ENCODE measurements at places on chromosomes 11 and 22.

GRCh38 chr22:47943729-47944700, 1181.6 kb downstream of the TBC1D22A start:
- DNase-seq, result no peak

- DNase-seq, result no peak
These were observed 35.7 kb downstream of the BID start for GRCh38 chr22:17738386-17739128.

- DNase-seq, result no peak
These were observed 220.3 kb downstream of the MN1 start for GRCh38 chr22:27581236-27581635.

GRCh38 chr11:44356351-44356750, 46.4 kb upstream of the ALX4 start:
- no peak for DNase-seq

DNA sequence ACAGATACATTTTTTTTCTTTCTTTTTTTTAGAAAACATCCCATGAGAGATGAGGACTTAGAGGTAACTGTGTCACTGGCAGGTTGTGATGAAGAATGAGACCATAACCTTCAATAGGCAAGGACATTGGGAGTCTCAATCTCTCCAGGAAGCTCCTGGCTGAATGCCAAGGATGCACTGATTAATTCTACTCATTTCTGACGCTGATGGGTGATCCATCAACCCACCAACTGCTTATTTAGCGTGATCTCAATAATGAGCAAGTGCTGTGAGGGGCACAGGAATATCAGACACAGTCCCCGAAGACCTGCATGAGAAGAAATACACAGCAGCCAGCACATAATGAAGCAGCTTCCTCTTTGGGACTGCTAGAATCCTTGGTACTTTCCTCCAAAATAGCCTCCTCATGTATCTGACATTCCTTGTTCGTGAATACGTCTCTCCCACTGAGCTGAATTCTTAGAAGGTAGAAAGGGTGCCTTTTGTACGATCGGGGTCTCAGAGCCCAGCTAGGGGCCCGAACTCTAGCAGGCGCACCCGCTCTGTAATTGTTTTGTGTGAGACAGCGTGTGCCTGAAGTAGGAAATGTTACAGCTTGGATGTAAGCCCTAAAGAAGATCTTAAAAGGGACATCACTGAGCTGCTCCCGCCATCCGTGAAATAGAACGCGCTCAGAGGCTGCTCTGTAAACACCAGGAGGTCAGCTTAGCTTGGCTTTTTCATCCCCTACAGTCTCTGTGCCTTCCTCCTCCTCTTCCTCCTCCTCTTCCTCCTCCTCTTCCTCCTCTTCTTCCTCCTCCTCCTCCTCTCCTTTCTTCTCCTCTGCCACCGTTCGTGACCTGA, 7.2 kb downstream of the CLMP start:
- DNase-seq, result no peak

GRCh38 chr11:18748766-18749365, 22.9 kb upstream of the IGSF22 start:
- no peak for DNase-seq

- no peak for DNase-seq
These were observed 4.0 kb downstream of the LRRC75B start for GRCh38 chr22:24588757-24589481.

GRCh38 chr11:3655547-3655946, 10.6 kb downstream of the ART1 start:
- DNase-seq, result no peak

DNA sequence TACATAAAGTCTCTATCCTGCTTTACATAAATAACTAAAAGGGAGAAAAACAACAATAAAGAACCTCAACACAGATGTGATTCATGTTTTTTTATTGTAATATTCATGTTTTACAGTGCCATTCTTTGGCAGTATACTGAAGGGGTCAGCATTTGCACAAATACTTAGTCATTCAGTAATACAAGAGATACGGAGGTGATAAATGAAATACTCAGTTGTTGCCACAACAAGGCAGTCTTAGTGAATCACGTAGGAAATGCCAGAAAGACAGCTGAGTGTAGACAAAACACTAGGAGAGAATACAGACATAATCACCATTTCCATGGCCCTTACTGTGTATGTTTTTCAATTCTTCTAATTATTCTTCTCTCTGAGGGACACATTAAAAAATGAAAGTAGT, 910.4 kb downstream of the METTL15 start:
- no peak for DNase-seq

GRCh38 chr22:24333301-24333700, 62.7 kb downstream of the SPECC1L start:
- DNase-seq, result no peak

GRCh38 chr11:66363805-66364535, 7.6 kb downstream of the SLC29A2 start:
- DNase-seq, result peak; percentile 52

DNA sequence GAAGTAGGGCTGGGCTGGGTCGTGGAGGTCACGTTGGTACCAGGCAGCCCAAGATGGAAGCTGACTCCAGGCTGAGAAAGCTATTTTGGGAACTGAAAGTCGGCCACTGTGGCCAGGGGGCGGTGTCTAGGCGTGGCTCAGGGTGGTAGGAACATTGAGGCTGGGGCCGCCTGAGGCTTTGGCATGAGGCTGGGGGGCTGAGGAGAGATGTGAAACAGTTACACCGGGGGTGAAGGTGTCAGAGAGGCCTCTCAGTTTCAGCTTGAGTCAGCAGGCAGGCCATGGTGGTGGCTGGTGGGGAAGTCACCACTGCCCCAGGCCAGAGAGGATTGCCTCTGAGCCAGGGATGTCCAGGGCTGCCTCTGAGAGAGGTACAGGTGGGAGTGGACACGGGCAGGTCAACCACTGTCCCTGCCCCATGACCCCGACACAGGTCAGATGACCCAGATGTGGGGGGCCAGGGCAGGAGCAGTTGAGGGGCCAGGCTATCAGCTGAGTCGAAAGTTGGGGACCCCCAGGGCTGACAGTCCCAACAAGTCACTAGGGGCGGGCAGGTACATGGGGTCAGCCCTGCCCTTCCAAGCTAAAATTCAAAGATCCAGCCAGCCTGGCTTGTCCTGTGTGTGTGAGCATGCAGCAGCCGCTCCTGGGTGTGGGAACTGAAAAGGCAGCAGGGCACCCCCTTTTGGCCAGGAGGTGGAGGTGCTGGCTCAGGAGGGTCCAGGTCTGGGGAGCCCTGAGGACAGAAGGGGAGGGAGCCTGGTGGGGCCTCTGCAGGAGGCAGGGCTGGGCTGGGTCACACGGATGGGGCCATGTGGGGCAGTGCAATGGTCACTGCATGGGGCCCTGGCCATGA, 7.2 kb downstream of the KCNK7 start:
- DNase-seq, result no peak

GRCh38 chr11:20840341-20840740, 171.0 kb downstream of the NELL1 start:
- DNase-seq, result no peak

DNA sequence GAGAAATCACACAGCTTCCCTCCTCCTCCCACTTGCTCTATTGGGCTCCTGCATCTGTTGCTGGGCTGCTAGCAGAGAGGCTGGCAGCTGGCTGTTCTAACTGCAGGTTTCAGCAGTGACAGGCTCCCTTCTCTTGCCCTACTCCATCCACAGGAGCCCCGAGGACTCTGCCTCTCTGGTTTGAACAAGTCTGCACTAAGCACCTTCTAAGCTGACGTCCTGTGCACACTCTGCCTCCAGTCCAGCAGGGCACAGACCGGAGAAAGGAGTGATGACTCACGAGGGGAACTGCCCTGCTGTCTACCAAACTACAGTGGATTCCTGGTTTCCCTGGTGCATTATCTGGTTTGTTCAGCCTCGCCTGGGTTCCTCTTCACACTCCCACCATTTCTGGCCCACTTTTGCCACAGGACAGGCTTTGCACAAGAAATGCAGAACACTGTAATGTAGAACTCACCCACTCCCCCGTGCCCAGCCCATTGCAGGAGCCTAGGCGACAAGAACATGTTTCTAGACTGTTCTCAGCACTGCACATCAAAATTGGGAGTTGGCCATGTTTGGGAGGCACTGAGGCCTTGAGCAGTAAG, 26.0 kb downstream of the IL10RA start:
- DNase-seq, result no peak

DNA sequence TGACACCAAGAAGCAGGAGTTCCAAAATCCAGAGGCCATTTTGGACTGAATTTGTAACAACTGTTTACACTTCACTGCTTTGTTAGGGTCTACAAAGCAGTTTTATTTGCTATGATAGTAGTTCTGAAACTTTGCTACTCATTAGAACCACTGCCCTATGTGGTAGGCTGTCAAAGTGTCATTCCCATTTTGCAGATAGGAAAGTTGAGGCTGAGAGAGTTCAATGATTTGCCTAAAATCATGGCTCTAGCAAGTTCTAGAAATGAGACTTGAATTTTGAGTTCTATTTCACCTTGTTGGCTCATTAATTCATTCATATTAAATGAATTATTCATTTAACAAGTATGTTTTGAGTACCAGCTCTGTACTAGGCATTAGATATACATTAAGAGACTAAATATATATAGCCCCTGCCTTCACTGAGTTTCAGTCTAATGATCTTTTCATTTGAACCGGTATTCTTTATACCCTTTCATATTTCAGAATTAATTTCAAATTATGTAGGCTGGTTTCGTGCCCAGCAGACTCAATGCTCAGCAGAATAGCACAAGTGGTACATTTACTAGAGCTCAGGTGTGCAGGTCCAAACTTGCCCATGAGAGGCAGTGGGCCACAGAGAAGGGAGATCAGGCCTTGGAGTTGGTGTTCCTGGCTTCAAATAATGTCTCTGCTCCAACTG, 93.5 kb downstream of the ME3 start:
- no peak for DNase-seq

GRCh38 chr11:120974965-120975364, 48.9 kb upstream of the TBCEL start:
- no peak for DNase-seq

- DNase-seq, result no peak
These were observed 1074.5 kb downstream of the LRRC4C start for GRCh38 chr11:40384991-40385390.

GRCh38 chr11:57547854-57548377, 10.5 kb downstream of the SMTNL1 start:
- DNase-seq, result no peak

All from progenitor cell of endocrine pancreas (in vitro differentiated cells).